ENCODE measurements at places on chromosomes 7 and 10.

GRCh38 chr7:30671793-30672465 is 10.3 kb downstream of the CRHR2 start:
- no peak for DNase-seq

DNA sequence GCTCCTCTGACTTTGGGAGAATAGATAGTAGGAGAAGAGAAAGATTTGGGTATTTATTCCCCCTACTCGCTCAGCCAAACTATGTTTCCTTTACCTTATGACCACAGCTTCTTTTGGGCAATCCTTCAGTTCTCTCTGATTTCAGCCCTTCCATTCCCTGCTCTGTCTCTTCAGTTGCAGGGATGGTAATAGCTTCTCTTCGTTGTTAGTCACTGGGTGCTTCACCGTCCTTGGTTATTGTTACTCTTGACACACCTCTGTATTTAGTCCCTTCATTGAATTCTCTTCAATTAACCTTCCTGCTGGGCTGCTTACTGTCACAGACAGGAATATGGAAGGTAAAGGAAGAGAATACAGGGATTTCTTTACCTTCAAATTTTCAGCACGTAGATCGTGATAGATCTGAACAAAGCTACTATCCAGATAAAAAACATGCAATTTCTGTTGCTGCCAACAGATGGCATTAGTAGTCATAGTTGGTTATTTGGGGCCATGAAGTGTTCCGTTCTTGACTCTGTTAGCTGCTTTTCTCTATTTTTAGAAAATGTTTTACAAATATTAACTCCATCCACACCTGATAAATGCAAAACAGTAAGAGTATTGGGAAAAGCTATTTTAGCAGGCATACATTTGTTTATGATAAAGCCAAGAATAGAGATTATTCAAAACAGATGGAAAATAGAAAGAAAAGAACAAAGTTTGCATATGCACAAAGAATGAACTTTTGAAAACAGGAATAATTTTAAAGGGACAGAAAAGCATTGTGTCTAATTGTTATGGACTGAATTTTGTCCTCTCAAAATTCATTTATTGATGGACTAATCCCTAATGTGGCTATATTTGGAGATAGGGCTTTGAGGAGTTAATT is 14.0 kb upstream of the PTTG1IP2 start:
- DNase-seq, result no peak

DNA sequence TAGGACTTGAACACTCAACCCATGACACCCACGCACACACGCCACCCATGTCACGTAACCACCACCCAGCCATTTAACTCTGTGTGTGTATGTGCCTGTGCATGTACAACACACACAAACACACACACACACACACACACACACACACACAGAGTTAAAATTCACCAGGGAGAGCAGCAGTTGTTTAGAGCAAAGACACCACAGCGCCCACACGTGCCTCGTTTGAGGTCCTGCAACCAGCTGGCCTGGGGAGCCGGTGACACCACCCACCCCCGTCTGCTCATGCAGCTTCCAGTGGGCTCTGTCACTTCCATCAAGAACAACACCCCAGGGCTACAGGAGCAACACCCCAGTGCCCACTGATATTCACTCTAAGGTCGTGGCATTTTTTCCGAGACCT is 97.4 kb downstream of the ELFN1 start:
- no peak for DNase-seq

GRCh38 chr7:7913504-7913903 is 55.1 kb upstream of the GLCCI1 start:
- no peak for DNase-seq

DNA sequence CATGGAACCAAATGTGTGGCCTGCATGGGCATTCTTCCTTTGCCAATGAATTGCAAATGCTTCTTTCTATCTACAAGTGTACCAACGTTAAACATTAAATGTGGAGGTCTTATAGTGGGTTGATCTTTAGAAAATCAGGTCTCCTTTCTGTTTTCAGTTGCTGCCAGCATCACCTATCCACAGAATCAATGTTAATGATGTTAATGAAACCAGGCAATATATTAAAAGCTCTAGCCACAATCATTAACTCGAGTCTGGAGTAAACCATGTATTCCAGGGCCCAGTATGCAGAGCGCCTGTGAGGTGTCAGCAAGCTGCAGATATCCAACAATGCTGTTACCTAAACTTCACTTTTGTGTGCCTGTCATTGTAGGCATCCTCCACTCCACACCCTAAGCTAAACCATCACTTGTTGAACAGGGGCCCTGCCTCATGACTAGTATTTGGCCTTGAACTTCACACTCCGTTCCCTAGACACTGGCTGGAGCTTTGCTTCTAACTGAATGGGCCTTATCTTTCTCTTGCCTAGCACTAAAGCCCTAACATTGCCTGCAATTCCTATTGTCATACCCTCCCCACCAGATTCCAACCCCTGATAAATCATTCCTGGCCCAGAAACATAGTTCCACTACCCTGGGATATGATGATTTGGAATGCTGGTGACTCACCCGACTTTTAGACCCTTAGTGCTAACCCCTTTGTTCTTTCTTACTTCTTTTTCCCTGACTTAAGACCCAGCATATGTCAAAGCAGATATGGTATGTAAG is 24.3 kb upstream of the ITGB8 start:
- DNase-seq, result no peak

DNA sequence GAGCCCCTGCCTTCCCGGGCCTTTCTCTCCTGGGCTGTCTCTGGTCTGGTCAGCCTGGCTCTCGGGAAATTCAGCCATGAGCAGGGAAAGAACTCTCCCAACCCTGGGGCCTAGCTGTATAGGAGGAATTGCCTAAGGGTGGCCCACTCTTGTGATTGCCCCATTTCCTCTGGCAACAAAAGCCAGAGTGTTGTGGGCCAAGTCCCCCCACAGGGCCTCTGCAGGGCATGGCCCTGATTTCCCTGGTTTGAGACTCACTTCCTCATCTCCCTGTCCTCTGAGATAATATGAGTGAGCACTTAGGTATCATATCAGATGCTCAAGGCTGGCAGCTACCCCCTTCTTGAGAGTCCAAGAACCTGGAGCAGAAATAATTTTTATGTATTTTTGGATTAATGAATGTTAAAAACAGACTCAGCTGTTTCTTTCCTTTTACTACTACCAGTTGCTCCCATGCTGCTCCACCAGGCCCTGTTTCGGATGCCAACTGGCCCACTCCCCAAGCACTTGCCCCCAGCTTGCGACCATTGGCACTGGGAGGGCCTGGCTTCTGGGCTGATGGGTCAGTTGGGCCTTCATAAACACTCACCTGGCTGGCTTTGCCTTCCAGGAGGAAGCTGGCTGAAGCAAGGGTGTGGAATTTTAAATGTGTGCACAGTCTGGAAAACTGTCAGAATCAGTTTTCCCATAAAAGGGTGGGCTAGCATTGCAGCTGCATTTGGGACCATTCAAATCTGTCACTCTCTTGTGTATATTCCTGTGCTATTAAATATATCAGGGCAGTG is 11.4 kb downstream of the IRF5 start:
- DNase-seq, result no peak

GRCh38 chr7:10472115-10472514 is 501.6 kb upstream of the PHF14 start:
- DNase-seq, result no peak
